ENCODE measurements at places on chromosomes 1 and 21.

DNA sequence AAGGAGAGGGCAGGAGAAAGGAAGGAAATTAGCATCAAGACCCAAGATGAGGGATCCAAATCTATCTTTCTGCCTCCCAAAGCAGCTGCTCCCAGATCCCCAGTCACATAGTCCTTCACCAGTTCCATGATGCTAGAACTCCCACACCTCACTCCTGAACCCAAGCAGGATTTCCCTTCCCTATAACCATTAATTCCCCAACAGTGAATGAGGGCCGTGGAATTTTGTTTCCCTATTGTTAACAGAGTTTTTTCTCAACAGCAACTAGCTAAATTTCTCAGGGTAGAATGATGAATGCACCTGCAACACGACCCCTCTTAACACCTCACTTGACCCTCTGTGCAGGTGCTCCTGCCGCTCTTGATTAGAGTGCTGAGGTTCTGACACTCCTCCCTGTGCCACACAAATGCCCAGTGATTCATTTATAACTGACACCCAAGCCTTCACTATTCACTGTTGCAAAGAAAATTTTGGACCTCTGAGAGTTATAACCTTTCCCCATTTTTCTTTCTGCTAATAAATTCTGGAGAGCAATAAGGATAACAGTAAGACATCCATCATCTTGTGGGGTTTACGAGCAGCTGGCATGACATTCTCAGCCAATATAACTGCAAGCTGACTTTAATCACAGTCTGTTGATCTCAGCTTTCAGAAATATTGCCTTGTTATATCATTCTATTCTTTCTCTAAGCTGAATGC lies 25.4 kb upstream of the NPL start:
- no peak for DNase-seq

DNA sequence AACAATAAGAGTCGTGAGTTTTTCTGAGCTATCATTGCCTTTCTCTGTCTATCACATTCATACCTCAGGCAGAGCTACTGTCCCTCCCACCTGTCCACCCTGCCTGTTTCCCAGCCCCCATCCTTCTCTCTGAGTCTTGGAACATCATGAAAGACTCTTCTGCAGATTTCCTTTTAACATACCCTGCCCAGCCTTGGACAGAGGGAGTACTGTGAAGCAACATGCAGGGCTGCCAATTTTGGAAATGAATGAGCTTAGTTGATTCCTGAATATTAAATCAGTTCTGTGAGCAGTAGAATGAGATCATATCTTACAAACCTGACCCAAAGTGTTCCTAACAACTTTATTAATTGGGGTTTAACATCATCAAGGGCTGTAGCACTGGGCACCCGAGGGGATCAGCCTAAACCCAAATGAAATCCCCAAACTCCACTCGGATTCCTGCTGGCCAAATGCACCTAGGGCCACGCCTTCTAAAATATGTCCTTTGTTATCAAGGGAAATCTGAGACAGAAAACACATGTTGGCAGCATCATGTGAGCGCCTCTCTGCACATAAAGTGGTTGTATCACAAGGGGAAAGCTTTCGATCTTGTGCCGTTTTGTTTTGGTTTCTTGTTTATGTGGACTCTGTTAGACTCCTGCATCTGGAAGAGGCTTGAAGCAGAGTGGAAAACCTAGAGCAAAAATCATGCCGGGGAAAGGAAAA lies 357.6 kb downstream of the KIF26B start:
- DNase-seq: no peak

DNA sequence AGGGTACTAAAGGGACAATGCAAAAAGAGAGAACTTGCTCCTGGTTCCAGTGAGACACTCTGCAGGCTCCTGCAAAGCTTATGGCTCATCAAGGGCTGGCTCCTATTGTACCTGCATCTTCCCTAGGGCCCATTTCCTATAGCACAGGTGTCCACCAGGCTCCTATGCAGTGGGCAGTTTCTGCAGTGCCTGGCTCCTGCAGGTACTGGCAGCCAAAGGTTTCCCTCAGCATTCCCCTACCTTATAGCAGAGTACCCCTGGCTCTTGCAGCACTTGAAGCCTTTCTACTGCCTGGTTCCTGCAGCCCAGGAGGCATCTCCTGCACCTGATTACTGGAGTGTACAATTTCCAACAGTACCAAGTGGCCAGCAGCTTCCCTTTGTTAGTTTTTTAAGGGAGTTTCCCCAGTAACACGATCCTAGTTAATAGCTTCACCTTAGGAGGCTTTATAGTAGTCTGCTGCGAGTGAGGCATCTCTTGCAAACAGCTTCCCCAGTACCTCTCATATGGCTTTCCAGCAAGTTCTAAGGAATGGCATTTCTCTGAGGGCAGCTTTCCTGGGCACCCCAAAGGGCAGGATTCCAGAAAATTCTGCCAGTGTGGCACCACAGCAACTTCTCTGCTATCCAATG lies 141.7 kb downstream of the DENND1B start:
- DNase-seq: no peak

- no peak for DNase-seq
Observed at GRCh38 chr21:35102488-35103371, 53.6 kb upstream of the RUNX1 start.

DNA sequence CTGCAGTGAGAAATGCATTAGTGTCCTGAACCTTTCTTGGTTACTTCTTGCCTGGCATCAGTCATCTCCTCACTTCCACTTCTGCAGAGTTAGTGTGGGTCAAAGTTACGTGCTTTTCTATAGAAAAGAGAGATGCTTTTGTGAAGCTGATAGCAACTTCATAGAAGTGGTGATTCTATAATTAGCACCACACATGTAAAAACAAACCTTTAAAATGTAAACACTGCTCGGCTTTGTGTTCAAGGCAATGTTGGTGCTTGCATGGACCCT lies 57.3 kb downstream of the MRPS6 start:
- no peak for DNase-seq

DNA sequence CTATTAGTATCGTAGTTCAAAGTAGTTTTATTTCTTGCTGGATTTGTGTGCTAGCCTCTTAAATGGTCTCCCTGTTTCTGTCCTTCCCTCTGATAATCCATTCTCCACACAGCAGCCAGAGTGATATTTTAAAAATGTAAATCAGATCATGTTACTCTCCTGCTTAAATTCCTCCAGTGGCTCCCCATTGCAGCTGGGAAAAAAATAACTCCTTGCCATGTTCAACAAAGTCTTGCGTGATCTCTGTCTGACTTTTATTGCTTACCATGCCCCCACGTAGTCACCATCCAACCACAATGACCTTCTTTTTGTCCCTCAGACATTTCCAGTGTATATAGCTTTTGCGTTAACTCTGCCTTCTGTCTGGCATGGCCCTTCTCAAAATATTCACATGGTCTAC lies 178.8 kb downstream of the FGGY start:
- DNase-seq: no peak

- DNase-seq: no peak
Observed at GRCh38 chr1:39116860-39117728, 87.4 kb upstream of the MACF1 start.

- DNase-seq: peak; percentile 31
Observed at GRCh38 chr1:7070389-7071029, 285.3 kb downstream of the CAMTA1 start.

All from activated CD4-positive, alpha-beta T cell treated with anti-CD3 and anti-CD28 coated beads for 1 hour (primary cell).